ENCODE measurements at places on chromosomes 16 and 17. TPM values are rescaled to one million over a fixed set of nuclear protein-coding genes. Genes with fewer than 3 reads are reported as not detected.

DNA sequence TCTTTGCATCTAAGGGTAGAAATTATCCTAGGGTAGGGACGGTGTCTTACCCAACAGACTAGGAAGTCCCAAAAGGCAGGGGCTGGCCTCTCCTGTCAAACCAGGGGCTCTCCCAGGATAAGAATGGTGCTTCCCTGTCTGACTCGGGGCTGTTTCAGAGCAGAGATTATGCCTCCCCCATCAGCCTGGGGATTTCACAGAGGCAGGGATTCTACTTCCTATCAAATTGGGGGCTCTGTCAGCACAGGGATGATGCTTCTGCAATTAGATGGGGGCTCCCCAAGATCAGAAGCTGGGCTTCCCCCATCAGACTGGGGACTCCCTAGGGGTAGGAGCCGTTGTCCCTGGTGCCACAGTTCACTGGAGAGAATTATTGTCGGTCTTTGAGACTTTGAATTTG is 2.3 kb downstream of the NXPH3 start:
- DNase-seq = no peak

HS3ST3A1 gene
- total RNA-seq = 15.0 TPM

DNA sequence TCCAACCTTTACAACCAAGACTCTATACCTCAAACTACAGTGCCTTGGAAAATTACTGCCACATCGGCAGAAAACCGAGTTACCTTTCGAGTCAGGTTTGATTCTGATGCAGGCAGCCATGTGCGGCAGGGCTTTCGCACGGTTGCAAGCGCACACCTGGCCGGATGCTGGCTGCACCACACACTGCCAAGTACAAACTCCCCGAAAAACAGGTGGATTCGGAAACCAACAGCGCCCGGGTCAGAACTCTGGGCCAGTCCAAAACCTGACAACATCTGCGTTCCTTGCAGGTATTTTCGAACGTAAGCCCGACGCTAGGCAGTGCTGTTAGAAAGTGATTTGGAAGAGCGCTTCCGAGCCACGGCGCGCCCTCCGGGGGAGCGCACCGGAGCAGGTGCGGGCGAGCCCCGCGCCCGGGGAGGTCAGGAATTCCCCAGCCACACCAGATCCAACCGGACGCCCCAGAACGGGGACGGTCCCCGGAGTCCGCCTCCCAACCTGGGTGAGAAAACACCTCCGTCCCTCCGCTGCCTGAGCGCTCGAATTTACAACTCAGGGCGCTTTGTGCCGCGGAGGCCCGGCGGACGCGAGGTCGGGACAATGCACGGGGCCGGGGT is 1.2 kb downstream of the USP7 start:
- DNase-seq = no peak

DNA sequence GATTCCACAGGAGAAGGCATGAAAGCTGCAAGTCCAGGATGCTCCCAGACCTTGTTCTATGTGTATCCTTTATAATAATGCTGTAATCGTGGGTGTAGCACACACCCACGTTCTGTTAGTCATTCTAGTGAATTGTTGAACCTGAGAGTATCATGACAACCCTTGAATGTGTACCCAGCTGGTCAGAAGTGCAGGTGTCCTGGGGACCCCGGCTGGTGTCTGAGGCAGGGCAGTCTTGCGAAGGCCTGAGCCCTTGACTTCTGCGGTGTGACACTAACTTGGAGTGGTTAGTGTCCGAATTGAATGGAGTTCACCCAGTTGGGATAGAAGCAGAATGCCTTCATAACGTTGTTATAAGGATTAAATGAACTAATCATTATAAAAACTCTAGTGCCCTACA is 218.0 kb upstream of the TNRC6C start:
- DNase-seq = no peak

GRCh38 chr17:50266384-50267073 is 7.7 kb upstream of the TMEM92 start:
- DNase-seq = no peak

DNA sequence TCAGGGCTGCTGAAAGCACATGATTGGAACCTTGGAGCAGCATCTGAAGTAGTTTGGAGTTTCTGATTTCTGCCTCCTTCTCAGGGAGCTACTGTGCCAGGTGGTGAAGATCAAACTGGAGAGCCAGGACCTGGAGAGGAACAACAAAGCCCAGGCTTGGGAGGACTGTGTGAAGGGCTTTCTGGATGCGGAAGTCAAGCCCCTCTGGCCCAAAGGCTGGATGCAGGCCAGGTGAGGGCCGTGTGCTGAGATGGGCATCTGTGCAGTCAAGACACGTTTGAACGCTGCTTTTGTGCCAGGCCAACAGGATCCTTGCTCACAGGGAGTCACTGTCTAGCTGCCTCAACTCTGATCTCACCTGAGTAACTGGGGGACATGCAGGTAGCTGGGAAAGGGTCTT is 23.8 kb downstream of the UBN1 start:
- DNase-seq = no peak

GRCh38 chr16:67426950-67427349 is 4.0 kb upstream of the HSD11B2 start:
- DNase-seq = no peak

GRCh38 chr17:77118251-77118928 is 22.4 kb upstream of the SEC14L1 start:
- no peak for DNase-seq

DNA sequence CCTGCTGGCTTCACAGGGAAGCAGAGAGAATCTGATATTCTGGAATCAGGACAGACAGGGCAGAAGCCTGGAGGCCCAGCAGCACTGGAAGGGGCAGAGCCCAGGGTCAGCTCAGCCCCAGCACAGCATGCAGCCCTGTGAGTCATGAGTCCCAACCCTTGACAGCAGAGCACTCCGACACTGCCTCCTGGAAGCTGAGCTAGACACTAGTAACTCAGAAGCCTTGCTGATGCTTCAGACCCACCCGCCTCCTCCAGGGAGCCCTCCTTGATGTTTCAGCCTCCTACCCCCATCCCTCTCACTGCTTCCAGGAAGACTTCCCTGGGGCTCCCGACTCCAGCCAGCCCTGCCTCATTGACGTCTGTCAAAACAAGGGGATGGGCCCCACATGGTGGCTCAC is 6.9 kb downstream of the CAMKK1 start:
- no peak for DNase-seq

GRCh38 chr16:23145608-23146007 is 3.6 kb downstream of the USP31 start:
- no peak for DNase-seq

DNA sequence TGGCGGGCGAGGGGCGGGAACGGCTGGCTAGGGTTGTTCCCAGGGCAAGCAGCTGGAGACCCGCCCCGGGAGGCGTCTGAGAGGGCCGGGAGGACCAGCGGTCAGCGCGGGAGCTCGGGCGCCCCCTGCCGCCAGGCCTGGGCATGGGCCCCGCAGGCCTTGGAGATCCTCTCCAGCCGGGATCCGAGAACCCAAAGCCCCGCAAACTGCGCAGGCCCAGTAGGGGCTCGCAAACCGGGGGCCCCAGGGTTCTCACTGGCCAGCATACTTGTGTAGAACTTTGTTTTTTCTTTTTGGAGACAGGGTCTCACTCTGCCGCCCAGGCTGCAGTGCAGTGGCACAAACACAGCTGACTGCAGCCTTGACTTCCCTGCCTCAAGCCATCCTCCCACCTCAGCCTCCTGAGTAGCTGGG is 20.8 kb upstream of the ZNF423 start:
- DNase-seq = peak; percentile 92

GID4 gene
- total RNA-seq = 12.2 TPM

DNA sequence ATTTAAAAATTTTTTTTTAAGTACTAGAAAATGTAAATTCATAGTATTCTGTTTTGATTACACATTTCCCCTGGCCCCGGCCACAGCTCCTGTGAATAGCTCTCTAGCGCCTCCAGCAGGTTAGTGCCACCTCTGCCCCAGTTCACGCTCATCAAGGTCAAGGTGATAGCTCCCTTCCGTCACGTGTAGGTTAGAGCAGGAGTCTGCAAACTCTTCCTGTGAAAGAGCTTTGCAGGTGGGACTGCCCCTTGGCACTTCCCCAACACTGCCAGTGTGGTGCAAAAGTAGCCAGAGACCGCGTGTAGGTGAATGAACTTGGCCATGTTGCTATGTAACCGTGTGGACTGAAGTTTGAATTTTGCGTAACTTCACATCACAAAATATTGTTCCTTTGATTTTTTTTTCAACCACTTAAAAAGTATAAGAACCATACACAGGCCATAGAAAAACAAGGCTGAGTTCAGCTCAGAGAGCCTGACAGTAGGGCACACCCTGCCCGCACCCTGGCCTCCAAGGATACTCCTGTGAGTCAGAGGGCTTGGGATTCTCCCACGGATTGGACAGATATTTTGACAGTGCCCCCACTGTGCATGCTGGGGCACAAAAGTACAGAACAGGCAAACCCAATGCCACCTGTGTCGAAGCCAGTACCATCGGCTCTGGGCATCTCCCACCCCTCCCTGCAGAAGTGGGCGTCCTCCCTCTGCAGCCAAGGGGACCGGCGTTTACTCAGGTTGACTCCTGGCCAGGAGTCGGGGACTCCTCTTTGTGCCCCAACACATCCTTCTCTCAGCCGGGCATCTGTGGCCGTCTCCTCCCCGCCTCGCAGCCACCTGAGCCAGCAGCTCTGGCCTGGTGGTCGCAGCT is 92.0 kb upstream of the CHMP6 start:
- DNase-seq = peak; percentile 44

RRN3 gene
- 31.8 TPM for total RNA-seq

SPATA22 gene
- not detected for total RNA-seq

KRTAP4-6 gene
- total RNA-seq = not detected

DNA sequence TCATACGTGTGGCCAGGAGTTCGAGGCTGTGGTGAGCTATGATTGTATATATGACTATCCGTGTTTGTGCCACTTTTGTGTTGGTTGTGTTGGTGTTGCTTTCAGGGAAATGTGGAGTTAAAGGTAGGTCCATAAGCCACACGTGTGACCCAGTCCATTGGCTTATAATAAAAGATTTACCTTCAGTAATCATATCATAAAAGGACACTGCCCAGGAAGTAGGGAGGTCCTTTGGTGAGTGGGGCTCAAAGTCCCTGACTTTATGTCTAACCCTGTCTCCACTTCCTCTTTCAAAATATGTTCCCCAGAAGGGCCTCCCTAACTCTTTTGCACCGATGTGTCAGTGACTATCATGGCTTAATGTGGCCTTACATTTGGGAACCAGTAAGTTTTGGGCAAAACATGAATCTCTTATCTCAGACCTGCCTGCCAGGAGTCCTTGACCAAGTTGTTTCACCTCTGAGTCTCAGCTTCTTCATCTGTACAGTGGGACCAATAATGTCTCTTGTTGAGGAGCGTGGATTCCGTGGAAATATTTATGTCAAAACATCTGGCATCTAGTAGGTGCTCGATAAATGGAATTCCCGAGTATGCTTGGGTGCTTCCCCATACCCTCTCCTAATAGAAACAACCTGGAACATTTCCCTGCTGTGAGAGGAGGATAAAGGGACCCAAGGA is 4.8 kb downstream of the TNP2 start:
- no peak for DNase-seq

- peak; percentile 99 for DNase-seq
Measured at GRCh38 chr16:1308977-1309885, at the start of gene UBE2I. Gene UBE2I, plus strand, starts transcription at chr16:1309636. Its CDS starts 4,395 bp downstream, at chr16:1314031.

FADS6 gene
- not detected for total RNA-seq

SLC5A11 gene
- total RNA-seq = not detected

NACA2 gene
- not detected for total RNA-seq

DNA sequence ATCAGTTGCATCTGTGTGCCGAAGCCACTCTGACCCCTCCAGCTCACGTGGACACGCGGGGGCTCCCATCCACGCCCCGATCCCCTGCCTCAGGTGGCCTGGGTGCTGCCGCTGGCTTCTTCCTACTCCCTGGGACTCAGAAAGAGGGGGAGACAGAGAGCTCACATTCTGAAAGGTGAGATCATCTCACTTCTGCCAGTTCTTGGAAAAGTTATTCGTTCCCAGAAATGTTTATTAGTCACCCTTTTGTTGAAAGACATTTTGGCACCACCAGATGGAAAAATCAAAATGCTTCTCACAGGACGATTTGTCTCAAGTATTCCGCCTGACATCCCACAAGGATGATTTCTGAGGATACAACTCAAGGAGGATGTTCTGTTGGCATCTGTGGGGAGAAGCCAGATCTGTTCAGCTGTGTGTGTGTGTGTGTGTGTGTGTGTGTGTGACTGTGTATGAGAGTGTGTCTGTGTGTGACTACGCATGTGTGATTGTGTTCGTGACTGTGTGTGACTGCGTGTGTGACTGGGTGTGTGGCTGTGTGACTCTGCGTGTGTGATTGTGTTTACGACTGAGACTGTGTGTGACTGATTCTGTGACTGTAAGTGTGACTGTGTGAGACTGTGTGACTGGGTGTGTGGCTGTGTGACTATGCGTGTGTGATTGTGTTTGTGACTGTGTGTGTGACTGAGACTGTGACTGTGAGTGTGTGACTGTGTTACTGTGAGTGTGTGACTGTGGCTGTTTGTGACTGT is 207.3 kb downstream of the NTN1 start:
- no peak for DNase-seq

GRCh38 chr16:27432558-27432957 is 30.6 kb downstream of the IL21R start:
- no peak for DNase-seq

FBXW10B gene
- 0.82 TPM for total RNA-seq

- no peak for DNase-seq
Measured at GRCh38 chr16:27892879-27893278, 170.6 kb downstream of the GSG1L start.

DNA sequence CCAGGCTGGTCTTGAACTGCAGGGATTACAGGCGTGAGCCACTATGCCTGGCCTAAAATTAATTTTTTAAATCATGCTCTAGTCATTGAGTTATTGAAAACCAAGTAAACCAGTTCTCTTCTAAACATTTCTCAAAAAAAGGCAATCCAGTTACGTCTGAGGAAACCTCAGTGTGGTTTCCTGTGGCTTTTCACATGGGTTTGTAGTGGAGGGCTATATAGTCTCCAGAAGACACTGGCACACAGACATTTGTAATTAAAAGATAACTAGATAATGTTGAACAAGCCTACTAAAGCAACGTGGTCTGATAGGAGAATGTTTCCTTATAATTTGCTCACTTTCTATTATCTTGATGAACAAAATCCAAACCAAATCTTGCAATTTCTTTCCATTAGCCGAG is 5.2 kb upstream of the TOB1 start:
- no peak for DNase-seq

TAT gene
- total RNA-seq = not detected

ATP6V0D1 gene
- total RNA-seq = 55.4 TPM

- no peak for DNase-seq
Measured at GRCh38 chr16:55037046-55037445, 106.4 kb downstream of the IRX5 start.

DNA sequence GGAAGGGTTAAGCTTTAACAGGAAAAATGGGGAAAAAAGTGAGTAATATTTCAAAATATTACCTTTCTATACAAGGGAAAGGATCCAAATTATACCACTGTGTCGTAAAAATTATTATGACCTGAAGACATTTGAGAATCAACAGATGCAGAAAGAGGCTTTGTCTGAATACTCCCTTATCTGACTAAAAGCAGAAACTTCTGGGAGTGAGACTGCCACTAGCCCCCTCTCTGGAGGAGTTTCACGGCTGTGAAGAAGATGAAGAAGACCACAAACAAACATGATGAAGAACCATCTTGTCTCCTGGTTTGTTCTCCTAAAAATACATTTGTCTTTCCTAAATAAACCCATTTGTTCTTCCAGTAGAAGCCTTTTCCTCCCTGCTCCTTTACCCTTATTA is 29.4 kb downstream of the CNTROB start:
- DNase-seq = no peak
